Right lobe of liver (tissue), 6 donors: ENCODE measurements at places on chromosomes 2 and 18. TPM values are rescaled to one million over a fixed set of nuclear protein-coding genes. Genes with fewer than 3 reads are reported as not detected.

Gene ZNF513
- total RNA-seq, result 6.0 TPM

DNA sequence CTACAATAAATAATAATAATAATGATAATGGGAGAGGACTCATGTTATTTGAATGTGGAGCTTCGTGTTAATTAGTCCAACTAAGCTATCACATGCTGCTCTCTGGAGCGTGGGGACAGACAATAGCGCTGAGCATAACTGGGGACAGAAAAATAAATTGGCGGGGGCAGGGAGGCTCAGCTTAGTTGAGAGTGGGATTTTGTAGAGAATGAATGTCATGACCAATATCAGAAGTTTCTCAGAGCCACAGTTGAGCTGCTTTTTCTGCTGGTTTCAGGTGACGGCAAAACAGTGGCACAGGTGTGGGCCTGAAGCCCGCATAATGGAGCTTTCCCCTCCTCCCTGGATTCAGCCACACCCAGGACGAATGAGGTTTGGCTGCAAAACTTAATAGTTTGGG, 111.1 kb upstream of the CAB39 start:
- no peak for DNase-seq

- DNase-seq, result no peak
These were observed 15.8 kb downstream of the ZNF236 start for GRCh38 chr18:76838182-76838581.

Gene PROKR1
- not detected for total RNA-seq

DNA sequence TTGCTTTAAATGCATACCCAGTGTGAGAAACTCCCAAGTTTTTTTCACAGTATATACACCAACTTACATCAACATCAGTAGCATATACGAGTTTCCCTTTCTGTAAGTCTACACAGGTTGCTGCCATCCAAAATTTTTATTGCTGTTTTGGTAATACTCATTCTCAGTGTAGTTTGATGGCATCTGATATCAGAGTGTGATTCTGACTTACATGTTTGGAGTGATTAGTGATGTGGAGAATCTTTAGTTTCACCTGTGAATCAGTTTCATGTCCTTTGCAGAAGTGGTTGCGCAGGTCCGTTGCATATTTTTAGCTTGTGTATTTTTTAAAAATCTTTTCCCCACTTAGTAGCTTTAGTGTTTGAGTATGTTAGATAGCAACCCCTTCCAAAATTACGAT, 50.1 kb downstream of the CCDC74A start:
- no peak for DNase-seq

GRCh38 chr18:32624182-32624723, 148.6 kb downstream of the KLHL14 start:
- no peak for DNase-seq

Gene CIAO1
- 80.3 TPM for total RNA-seq

DNA sequence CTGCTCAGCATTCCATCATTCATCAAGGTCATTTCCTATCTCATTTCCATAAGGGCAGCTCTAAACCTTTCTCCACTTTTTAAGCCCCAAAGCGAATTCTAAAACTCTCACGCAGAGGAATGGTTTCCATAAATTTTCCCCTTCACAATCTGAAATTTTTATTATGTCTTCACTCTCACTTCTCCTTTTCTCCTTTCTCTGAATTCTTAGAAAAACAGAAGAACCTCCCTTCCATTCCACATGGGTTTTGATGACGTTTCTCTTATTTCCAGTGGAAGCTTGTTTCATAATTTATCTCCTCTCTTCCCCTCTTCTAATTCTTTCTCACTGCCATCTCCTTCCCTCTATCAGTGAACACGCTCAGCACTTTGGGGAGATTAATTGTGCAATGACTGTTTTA, 97.3 kb downstream of the SPATS2L start:
- DNase-seq, result no peak

- no peak for DNase-seq
These were observed 103.9 kb upstream of the FHL2 start for GRCh38 chr2:105502625-105503334.

Gene TMEM247
- not detected for total RNA-seq

DNA sequence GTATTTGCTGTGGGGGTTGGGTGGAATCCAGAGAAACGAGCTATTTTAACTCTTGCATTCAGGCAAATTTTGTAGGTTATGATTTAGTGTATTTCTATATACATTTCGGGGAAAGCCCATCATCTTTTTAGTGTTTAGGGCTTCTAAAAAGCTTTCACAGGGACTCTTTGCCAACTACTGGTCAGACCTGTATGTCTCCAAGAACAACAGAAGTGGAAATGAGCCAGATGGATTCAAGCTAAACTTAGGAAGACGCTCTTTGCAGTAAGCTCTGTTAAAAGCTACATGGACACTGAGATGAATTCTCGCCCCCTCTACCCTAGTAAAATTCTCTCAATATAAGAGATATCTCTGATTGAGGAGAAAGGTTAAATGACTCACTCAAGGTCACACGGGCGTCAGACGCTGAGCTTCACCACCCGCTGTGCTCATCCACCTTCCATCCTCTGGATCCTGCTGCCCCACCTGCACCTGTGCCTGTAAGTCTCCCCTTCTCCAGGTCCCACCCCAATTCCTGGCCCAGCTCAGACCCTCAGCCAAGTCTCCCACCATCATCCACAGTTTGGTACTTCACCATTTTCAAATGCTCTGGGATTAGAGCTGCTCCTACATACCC, 85.6 kb downstream of the MARCHF4 start:
- no peak for DNase-seq

GRCh38 chr2:181948227-181948626, 37.4 kb upstream of the PPP1R1C start:
- no peak for DNase-seq

DNA sequence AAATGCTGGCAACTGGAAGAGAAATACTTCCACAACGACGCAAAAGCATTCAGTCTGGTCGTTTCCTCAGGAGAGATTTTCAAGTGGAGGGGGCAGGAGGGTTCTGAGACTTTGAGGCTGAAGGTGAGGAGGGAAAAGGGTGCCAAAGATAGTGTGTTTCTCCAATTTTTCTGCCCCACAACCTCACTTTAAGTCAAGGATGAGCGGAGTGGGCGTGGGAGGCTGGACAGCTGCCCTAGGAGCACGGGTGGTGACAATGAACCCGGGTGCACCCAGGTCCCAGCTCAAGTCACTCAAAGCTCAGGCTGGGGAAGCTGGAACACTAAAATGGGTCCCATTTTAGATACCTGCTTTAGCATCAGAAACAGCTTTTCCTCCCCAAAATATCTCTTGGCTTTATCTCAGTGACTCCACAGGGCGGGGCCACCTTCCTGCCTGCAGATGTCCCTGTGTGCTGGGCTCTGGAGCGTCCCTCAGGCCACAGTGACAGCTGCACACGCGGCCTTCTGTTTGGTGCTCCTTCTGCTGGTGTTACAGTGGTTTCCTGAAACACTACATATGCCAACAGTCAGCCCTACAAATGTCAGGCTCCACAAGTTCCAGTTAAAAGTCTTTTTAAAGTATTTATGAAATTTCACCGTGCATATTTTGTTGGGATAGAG, 1.4 kb upstream of the MBP start:
- no peak for DNase-seq

- no peak for DNase-seq
These were observed 129.4 kb upstream of the CNTNAP5 start for GRCh38 chr2:123895651-123896050.

DNA sequence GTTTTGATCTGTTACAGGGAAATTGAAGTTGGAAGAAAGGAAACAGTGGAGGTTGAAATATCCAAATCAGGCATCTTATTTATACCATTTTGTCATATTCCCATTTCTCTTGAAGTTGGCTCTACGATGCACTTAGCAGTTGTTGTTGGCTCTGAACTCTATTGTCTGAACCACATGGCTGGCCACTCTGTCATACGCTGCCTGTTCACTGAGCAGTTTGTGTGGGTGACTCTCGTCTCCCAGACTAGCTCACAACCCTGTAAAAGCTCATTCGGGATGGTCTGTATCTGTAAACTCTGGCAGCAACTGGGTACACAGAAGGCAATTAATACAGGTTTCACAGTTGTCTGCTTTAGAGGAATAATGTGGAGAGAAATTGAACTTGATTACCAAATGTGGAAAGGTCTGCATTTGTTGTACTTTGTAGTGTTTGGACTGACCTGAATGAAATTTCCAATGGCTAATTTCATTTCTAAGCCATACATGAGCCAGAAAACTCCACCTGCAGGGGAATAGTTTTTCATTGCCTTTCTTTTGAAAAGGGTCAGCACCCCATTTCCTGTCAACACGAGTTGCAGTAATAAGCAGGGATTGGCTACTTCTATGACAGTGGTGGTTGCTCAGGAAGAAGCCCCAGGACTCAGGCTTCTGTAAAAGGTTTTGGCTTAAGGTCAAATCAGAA, 378.2 kb downstream of the OSR1 start:
- DNase-seq, result no peak

DNA sequence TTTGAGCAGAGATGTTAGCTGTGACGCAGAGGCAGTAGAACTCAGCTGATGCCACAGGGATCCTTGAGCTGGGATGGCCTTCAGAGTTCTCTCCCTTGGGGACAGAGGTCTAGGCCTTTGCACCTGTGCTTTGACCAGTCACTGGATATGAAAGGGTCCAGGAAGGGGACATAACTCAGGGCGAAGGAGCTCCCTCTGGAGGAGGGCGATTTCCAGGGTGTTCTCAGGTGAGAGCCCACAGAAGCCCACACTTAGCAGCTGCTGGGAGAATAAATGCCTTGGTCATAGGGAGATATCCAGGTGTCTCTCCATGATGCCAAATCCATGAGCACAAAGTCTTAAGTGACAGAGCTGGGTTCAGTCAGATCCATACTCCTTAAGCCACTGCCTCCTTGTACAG, 369.2 kb downstream of the NYAP2 start:
- no peak for DNase-seq

DNA sequence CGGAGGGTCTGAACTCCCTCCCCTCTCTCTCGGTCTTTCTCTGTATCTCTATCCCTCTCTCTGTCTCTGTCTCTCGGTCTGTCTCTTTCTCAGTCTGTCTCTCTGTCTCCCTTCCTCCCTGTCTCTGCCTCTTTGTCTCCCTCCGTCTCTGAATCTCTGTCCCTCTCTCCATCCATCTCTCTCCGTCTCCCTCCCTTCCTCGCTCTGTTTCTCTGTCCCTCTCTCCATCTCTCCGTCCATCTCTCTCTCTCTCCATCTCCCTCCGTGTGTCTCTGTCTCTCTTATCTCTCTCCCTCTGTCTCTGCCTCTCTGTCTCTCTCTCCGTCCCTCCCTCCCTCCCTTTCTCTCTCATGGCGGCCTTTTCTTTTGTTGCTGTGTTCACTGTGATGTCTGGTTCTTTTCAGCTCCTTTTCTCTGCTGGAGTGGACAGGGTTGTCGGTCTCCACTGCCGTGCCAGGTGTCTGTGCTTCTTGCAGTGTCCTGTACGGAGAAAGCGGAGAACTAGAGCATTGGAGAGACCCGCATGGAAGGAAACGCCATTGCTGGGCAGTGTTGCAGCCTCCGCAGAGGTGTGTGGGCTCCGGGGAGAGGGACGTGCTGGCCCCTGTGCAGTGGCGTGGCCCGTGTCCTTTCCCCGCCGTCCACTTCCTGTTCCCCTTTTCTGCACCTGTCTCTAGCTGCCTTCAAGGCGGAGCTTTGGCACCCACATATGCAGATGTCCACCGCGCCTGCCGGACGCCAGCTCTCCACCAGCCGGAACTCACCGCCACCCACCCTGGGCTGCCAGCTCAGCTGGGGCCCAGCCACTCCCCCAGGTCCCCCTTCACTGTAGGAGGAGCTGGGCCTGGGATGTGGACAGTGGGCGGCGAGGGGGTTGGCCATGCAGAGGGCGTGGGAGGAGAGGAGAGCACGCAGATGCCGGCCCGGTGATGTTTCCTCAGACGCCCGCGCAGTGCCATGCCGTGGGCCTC, 113.1 kb downstream of the NFATC1 start:
- peak; percentile 45 for DNase-seq

DNA sequence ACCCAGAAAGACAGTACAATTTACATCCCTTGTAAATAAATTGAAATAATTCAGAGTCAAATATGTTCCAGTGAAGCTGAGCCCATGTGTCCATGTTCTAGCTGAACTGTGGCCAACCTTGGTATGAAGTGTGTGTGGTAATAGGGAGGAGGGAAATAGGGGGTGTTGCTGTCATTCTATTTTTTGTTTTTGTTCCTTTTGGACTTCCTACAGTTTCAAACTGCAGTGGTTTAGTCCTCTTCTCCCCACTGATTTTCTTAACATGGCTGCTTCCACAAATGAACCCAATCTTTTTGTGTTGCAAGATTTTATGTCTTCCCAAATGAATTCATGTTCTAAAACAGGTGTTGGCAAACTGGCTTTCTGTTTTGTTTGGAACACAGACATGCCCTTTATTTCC, 156.9 kb downstream of the CCBE1 start:
- no peak for DNase-seq

- DNase-seq, result peak; percentile 44
These were observed 79.1 kb downstream of the MCFD2 start for GRCh38 chr2:46836295-46837111.

- no peak for DNase-seq
These were observed 1.2 kb downstream of the THAP4 start for GRCh38 chr2:241635756-241636155.

DNA sequence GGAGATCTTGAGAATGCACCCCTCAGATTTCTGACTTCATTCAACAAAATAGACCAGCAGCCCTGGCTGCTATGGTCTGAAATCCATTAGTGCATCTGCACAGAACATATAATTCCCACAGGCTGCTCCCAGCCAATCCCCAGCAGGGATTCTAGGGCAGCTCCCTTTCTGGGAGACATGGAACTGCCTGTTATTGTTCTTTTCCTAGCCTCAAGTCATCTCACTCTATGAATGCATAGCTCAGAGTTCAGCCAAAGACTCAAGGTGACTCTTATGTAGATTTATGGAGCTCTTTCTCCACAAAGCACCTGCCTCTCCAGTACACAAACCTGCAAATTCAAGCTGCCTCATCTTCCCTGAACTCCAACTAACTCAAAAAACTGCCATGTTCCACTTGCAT, 241.9 kb downstream of the WDPCP start:
- DNase-seq, result no peak

GRCh38 chr2:97993926-97994325, 1.8 kb downstream of the TMEM131 start:
- no peak for DNase-seq

Gene SAG
- not detected for total RNA-seq

GRCh38 chr18:1965541-1965940, 605.8 kb downstream of the METTL4 start:
- no peak for DNase-seq

GRCh38 chr2:18061717-18062116, 183.2 kb downstream of the KCNS3 start:
- no peak for DNase-seq

GRCh38 chr2:85061896-85062295, 71.3 kb upstream of the TCF7L1 start:
- no peak for DNase-seq

GRCh38 chr2:170465241-170465640, 249.9 kb upstream of the SP5 start:
- peak; percentile 32 for DNase-seq

DNA sequence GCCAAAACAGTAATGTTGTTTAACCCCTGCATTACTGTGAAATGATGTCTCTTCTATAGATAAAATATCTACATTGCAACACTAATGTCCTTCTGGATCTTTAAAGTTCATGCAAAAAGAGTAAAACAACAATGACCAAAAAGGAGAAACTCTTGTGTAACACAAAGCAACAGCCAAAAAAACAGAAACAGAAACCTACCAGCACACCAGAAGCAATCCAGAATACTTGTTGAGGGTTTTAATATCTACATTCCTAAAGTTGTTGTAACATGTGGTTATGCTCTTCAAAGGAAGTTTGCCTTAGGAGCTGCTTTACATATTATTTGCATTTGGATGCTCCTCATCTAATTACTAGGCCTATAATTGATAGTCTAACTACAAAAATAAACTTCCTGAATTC, 157.2 kb downstream of the BABAM2 start:
- DNase-seq, result no peak

Gene RASGRP3
- total RNA-seq, result 5.8 TPM
